Fibroblast of the aortic adventitia (primary cell): ENCODE measurements at places on chromosomes 1 and 21. TPM values are rescaled to one million over a fixed set of nuclear protein-coding genes. Genes with fewer than 3 reads are reported as not detected.

Gene TSSK3
- total RNA-seq = 1.2 and 2.3 TPM in 2 replicates

Gene LDLRAD1
- not detected in 2 replicates for total RNA-seq

Gene ANKRD35
- total RNA-seq = 3.2 and 3.9 TPM in 2 replicates

Gene KRTAP20-2
- not detected in 2 replicates for total RNA-seq

Gene CNIH3
- 31.5 and 72.4 TPM in 2 replicates for total RNA-seq

Gene NHLH1
- total RNA-seq = not detected in 2 replicates

Gene CD1D
- total RNA-seq = 0.09 TPM in 1 of 2 replicates, not detected in the other

Gene AADACL4
- not detected in 2 replicates for total RNA-seq
